Stimulated activated CD8-positive, alpha-beta memory T cell treated with anti-CD3 and anti-CD28 coated beads, Interleukin-15, amount 100 ng/mL, for 24 hours (primary cell): ENCODE measurements at places on chromosomes 2 and 18.

DNA sequence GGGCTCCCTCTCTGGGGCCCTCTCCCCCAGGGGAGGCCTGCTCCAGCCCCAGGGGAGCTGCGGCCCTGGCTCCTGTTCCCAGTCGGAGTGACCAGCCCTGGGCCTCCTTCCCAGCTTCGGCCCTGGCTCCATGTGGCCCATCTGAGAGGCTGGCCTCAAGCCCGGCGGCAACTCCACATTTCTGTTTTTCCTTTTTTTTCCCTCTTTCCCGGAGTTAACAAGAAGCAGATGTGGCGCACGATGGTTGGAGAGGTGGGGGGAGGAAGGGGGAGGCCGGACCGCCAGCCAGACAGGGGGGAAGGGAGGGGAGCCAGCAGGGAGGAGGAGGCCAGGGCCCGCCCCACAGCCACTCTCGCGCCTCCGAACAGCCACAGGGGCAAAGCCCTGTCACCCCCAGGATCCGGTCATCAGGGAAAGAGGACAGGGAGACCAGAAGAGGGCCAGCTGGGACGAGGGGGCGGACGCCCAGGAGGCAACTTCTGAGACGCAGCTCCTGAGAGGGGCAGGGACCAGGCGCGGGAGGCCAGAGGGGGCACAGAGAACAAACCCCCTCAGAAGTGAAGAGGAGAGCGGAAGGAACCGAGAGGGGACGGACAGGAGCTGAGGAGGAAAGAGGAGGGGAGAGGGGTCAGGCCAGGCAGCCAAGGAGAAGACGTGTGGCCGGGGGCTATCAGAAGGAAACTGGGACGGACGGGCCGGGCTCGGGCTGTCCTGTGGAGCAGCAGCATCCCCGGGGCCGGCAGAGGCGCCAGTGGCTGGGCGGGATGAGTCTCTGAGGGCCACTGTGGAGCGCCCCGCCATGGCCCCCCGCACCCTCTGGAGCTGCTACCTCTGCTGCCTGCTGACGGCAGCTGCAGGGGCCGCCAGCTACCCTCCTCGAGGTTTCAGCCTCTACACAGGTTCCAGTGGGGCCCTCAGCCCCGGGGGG lies at the start of gene EMILIN1:
Gene EMILIN1 (plus strand): TSS at position 349 of the 928 bp plus-strand sequence. CDS start 451 bp downstream, at position 800.
- DNase-seq = no peak

- no peak for DNase-seq
Observed at GRCh38 chr2:226869371-226869770, 33.5 kb downstream of the RHBDD1 start.

- no peak for DNase-seq
Observed at GRCh38 chr2:206432193-206433082, 10.9 kb upstream of the ADAM23 start.

DNA sequence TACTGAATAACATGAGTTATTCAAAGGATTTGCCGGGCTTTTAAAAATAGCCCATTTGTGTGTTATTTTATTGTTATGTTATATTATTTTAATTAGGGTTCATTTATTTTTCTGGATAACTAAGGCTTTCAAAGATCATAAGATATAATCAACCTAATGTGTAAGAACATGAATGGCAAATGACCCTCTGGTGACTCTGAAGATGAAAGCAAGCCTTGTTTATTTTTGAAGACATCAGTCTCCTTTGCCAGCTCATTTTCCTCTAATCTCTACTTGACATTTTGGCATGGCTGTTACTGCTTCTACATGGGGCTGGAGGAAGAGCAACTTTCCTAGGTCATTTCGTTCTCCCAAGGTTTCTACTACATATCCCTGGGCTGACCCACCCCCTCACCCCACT lies 10.6 kb downstream of the FAP start:
- DNase-seq = no peak

GRCh38 chr2:5203134-5203755 lies 488.9 kb upstream of the SOX11 start:
- DNase-seq = no peak

DNA sequence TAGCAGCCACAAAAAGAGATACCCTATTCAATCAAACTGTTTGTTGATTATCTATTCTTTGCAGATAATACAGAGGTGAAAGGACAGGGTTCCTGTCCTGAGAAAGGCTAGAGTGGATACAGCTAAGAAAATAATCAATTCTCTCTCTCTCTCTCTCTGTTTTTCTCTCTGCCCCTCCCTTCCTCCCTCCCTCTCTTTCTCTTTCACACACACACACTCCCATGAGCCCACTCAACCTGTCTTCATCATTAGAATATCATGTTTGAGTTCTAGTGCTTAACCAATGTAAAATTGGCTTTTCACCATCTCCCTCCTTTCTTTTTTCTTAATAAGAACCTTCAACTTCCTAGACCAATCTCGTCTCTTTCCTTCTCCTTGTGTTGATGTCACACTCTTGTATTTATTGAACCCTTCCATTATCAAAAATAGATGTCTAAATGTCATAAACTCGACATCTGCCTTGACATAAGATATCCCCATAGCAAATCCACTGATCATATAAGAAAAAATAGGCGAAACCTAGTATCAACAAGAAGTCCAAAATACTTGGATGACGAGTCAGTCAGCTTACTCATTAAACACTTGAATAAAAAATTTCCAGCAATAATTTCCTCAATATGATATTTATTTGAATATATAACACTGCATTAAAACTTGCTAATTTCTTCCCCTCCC lies 42.8 kb upstream of the CYTIP start:
- no peak for DNase-seq

GRCh38 chr2:31903109-31903780 lies 107.6 kb downstream of the MEMO1 start:
- no peak for DNase-seq

- DNase-seq = no peak
Observed at GRCh38 chr2:85002534-85002933, 31.6 kb downstream of the KCMF1 start.

- DNase-seq = no peak
Observed at GRCh38 chr2:25483607-25484266, 142.0 kb upstream of the DNMT3A start.

GRCh38 chr2:156883804-156884203 lies 373.7 kb upstream of the GALNT5 start:
- DNase-seq = no peak

DNA sequence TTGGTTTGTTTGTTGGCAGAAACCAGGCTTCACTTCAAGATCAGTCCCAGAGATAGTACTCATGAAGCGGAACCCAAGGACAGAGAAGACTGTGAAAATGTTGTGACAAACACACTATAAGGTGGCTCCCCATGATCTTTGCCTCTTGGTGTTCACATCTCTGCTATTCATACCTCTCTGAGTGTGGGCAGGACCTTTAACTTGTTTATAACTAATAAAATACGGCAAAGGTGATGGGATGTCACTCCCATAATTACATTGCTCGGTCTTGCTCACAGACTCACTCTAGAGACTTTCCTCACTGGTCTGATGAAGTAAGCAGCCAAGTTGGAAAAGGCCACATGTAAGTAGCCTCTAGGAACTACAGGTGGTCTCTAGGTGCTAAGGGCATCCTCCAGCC lies 30.6 kb upstream of the UGP2 start:
- no peak for DNase-seq

DNA sequence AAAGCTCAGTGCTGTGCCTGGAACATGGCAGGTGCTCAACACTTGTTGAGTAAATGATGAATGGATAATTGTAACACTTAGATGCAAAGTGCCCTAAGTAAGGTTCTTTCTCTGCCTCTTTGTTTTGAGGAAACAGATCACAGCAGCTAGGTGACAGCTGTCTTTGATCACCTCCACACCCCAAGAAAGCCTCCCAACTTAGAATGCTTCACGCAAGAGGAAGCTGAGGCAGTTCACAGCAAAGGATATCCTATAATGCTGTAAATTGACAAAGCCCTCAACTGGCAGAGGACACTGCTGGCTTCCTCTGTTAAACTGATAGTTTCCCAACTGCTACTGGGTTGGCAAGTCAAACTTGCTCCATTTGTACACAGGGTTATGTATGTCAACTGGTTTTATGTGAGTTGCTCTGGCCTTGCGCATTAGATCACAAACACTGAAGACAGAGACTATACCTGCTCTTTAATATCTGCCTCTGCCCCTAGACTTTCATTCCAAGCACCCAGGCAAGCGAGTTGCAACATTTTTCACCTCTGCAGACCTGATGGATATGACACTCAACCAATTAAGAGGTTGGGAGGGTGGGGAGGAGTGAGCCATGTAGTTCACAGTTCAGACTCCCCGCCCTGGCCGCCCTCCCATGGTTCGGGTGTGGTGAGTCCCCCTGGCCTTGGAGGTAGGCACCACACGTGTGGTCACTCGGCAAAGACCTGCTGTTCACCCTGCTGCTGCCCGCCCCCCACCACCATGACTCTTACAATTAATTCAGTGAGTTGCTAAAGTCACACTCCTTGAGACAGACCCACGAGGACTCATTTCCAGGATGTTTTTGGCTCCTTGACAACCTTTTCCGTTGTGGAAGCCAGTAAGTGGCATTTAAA lies 4.8 kb upstream of the MALL start:
- DNase-seq = no peak
